ENCODE measurements at places on chromosomes 16 and 17.

DNA sequence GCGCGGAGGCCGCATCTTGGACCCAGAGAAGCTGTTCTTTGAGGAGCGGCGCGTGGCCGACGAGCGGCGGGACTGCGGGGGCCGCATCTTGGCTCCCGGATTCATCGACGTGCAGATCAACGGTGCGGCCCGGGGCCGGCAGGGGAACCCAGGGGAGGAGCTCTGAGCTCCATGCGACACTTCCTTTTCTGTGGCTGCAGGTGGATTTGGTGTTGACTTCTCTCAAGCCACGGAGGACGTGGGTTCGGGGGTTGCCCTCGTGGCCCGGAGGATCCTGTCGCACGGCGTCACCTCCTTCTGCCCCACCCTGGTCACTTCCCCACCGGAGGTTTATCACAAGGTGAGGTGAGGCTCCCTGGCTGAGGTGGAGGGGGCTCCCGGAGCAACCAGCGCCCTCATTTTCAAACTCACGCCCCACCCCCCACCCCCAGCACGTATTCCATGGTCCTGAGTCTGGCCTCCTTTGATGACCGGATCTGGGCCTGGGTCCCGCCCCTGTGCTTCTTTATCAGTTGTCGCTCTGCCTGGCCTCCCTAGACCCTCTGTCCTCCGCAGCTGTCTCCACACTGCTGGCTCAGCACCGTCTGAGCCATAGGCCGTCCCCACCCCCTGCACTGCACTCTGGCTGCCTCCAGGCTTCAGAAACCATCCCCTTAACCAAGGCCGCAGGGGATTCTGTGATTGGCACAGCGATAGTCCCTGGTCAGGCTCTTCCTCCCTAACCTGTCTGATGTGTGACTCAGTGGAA is 787 bp downstream of the AMDHD2 start:
- no peak for DNase-seq

GRCh38 chr16:3152027-3152276 is 17.1 kb downstream of the ZNF213 start:
- no peak for DNase-seq

GRCh38 chr16:56606476-56607108 is 1.8 kb upstream of the MT2A start:
- DNase-seq = no peak

DNA sequence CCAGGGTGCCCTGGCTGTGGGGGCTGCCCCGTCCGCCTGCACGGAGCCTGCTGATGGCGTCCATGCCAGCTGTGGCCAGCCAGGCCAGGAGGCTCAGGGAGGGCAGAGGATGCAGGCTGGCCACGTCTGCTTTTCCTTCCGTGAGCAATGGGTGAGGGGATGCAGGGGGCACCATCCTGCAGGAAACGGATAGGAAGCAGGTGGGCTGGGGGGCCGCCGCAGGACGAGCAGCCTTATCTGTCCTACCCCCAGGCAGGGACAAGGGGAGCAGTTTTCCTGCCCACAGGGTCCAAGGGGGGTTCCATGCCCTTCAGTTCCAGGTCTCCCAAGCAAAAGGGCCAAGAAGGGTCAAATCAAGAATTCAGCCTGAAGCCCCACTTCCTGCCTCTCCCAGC is 6.8 kb downstream of the DUS1L start:
- no peak for DNase-seq

DNA sequence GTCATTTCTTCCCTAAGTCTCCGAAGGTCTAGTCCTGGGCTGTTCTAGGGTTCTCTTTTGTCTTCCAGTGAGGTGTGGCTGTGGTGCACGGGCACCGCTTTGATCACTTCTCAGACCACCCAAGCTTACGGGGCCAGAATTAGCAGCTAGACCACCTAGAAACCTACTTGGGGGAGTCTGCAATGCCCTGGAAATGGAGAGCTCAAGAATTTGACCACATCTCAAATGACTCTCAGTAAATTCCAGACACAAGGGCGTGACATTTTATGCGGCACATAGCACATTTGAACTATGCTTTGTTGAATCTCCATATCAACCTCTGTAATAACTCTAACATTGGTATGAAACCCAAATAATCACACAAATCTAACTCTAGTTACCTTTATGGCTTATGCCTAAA is 24.9 kb downstream of the TRIM16 start:
- no peak for DNase-seq

- no peak for DNase-seq
Observed at GRCh38 chr17:16943541-16944333, 28.2 kb downstream of the TNFRSF13B start.
